Subcutaneous adipose tissue (tissue), 4 donors: ENCODE measurements at places on chromosomes 13 and 19. TPM values are rescaled to one million over a fixed set of nuclear protein-coding genes. Genes with fewer than 3 reads are reported as not detected.

IL11 gene
- total RNA-seq: not detected

HIPK4 gene
- 0.22 TPM for total RNA-seq

CEBPA gene
- total RNA-seq: 114 TPM

FCAR gene
- 3.9 TPM for total RNA-seq

ZNF763 gene
- 3.2 TPM for total RNA-seq

MZF1 gene
- total RNA-seq: 12.9 TPM

EPS8L1 gene
- total RNA-seq: 0.66 TPM

SCN1B gene
- total RNA-seq: 9.2 TPM

FFAR3 gene
- 0.44 TPM for total RNA-seq

CEACAM3 gene
- not detected for total RNA-seq

CDKN2D gene
- 5.1 TPM for total RNA-seq

CD177 gene
- 6.8 TPM for total RNA-seq

POU4F1 gene
- total RNA-seq: not detected

CEACAM8 gene
- total RNA-seq: not detected

TNFRSF19 gene
- 0.33 TPM for total RNA-seq

FFAR2 gene
- total RNA-seq: 0.38 TPM

PSG6 gene
- not detected for total RNA-seq

MBD3L2 gene
- total RNA-seq: not detected

DMKN gene
- total RNA-seq: 1.8 TPM

CD79A gene
- not detected for total RNA-seq

ZNF99 gene
- total RNA-seq: 0.16 TPM

C1QTNF9B gene
- total RNA-seq: not detected

SUCLA2 gene
- total RNA-seq: 78.9 TPM

SOX1 gene
- total RNA-seq: not detected

CYP2S1 gene
- 5.6 TPM for total RNA-seq

PIN1 gene
- 93.4 TPM for total RNA-seq

NBEA gene
- 5.5 TPM for total RNA-seq

TPTE2 gene
- not detected for total RNA-seq

EXOC3L2 gene
- 2.6 TPM for total RNA-seq

MIDN gene
- 8.0 TPM for total RNA-seq

ZNF835 gene
- 2.6 TPM for total RNA-seq

RYR1 gene
- 6.2 TPM for total RNA-seq

TNNT1 gene
- not detected for total RNA-seq

CRLF1 gene
- total RNA-seq: 28.5 TPM

SIGLEC11 gene
- 2.1 TPM for total RNA-seq

LRRC63 gene
- total RNA-seq: not detected

LILRB1 gene
- 4.2 TPM for total RNA-seq

SACS gene
- 16.6 TPM for total RNA-seq

MAB21L1 gene
- 1.3 TPM for total RNA-seq

PPAN gene
- total RNA-seq: 14.2 TPM

APOC4 gene
- total RNA-seq: not detected

RFPL4AL1 gene
- total RNA-seq: not detected

LMTK3 gene
- not detected for total RNA-seq

ERICH6B gene
- total RNA-seq: not detected

KLK2 gene
- not detected for total RNA-seq

DAND5 gene
- total RNA-seq: not detected

KLC3 gene
- total RNA-seq: not detected

ARHGEF7 gene
- total RNA-seq: 79.2 TPM

LIG4 gene
- 17.4 TPM for total RNA-seq

DBP gene
- 4.8 TPM for total RNA-seq
